Stimulated activated CD4-positive, alpha-beta T cell treated with anti-CD3 and anti-CD28 coated beads, Interleukin-4, amount 100 ng/mL, for 1 hour (primary cell): ENCODE measurements at places on chromosomes 2 and 18.

- no peak for DNase-seq
These were observed 152.8 kb upstream of the RIOK3 start for GRCh38 chr18:23300231-23300805.

GRCh38 chr18:75785206-75785605 lies 357.7 kb upstream of the SMIM21 start:
- DNase-seq: no peak

GRCh38 chr2:214311031-214311533 lies 99.8 kb upstream of the VWC2L start:
- no peak for DNase-seq

DNA sequence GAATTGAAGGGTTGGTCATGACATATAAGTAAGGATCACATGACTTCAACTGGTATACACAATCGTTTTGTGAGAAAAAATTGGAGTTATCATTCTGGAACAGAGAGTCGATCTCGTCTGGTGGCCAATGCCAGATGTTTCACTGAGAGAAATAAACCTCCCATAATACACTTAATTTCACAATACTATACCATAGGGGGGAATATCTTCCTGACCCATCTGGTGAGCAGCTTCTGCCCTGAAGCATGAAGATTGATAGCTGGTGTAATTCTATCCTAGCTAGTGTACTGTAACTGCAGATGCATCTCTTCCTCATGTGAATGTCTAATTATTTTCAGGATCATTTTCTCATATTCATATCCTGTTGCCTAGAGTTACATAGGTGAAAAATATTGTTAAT lies 15.7 kb upstream of the CDH7 start:
- DNase-seq: no peak

DNA sequence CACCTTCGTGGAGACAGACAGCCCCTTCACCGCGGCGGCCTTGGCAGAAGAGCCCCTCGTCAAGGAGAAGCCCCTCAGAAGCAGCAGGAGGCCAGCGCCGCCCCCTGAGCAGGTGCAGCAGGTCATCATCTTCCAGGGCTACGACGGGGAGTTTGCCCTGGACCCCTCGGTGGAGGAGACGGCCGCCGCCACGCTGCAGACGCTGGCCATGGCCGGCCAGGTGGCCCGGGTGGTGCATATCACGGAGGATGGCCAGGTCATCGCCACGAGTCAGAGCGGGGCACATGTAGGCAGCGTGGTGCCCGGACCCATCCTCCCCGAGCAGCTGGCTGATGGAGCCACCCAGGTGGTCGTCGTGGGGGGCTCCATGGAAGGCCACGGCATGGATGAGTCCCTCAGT lies 145.7 kb downstream of the PTGR3 start:
- no peak for DNase-seq

DNA sequence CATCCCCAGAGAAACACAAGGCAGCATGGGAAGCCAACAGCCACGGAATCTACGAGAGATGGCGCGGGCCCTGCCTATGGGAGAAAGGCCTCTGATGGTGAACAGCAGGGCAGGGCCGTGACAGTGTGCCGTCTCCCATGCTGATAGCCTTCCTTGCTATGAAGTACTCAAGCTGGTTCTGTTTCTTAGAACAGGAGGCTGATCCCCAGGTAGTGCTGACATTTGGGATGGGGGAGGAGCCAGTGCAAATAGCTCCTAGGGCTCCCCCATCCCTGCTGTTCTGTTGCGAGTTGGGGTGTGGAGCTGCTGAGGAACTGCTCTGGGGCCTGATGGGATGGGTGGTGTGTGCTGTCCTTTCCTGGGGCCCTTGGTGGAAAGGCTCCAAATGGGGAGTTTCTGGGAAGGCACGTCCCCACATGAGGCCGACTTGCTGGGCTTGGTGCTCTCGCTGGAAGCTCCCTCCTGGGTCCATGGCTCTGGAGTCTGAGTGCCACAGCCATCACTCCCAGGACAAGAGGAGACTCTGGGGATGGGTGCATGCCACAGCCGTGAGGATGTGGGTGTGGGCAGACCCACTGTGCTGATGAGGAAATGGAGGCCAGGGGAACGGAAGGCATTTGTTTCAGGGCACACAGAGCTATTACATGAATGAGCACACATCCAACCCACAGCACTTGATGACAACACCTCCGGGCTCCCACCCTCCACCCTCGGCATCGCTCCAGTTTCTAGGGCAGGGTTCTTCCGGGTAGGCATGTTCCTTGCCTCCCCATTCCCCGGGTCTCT lies 246.8 kb downstream of the HDAC4 start:
- DNase-seq: no peak

- no peak for DNase-seq
These were observed 16.9 kb upstream of the CYRIA start for GRCh38 chr2:16682431-16683118.

GRCh38 chr18:37179384-37179783 lies 350.5 kb downstream of the KIAA1328 start:
- no peak for DNase-seq

DNA sequence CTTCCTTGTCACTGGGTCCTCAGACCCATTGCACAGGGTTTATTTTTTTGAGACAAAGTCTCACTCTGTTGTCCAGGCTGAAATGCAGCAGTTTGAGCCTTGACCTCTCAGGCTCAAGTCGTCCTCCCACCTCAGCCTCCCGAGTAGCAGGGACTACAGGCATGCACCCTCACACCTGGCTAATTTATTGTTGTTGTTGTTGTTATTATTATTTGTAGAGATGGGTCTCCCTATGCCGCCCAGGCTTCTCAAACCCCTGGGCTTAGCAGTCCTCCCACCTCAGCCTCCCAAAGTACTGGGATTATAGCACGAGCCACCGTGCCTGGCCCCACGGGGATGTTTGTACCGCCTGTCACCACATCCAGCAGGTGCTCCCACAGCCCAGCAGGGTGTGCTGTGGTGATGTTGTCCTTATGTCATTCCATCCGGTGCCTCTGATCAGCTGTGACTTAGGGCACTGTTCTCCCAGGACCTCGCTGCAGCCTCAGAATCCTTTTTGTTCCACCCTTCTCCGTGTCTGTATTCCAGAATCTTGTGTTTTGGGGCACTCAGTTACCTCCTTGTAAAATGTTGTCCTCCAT lies 182.3 kb downstream of the INO80D start:
- no peak for DNase-seq

DNA sequence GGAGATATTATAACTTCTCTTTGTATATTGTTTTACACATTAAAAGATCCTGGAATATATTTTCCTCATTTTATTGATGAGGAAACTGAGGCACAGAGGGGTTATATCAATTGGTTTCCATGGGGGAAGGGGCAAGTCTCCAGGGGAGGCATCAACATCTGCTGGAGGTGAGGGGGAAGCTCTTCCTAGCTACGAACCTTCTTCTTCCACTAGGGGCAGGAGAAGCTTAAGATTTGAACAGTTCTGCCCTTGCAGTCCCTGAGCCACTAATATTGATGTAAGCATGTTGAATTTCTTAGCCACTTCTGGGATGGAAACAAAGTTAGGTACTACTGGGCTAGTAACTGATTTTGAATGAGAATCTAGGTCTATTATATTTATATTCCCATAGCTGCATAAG lies 140.1 kb upstream of the AQP4 start:
- DNase-seq: no peak

DNA sequence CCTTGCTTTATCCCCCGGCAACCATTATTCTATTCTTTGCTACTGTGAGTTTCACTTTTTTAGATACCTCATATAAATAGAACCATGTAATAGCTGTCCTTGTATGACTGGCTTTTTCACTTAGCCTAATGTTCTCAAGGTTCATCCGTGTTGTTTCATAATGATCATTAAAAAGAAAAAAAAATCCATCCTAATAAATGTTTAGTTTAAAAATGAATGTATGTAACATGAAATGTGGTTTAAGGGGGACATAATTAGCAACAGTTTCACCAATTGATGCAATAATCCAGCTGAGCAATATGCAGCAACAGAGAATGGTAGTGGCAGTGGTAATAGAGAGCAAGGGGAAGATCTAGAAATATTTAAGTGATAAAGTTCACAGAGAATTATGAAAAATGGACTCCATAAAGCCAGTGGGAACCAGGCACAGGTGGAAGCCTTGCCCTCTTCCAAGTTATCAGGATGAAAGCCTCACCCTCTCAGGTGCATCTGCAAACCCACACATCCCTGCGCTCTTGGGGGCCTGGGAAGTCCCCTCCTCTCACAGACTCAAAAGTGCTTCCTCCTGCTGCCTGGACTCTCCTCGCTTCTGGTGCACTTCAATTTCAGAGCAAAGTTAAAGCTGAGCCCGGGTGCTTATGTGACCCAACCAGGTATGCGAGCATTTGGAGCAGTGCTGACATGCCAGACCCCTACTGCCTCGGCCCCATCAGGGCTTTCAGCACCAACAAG lies 1403.3 kb upstream of the SLC39A10 start:
- DNase-seq: no peak

GRCh38 chr18:51196811-51197660 lies 445 bp downstream of the MEX3C start:
- DNase-seq: no peak

DNA sequence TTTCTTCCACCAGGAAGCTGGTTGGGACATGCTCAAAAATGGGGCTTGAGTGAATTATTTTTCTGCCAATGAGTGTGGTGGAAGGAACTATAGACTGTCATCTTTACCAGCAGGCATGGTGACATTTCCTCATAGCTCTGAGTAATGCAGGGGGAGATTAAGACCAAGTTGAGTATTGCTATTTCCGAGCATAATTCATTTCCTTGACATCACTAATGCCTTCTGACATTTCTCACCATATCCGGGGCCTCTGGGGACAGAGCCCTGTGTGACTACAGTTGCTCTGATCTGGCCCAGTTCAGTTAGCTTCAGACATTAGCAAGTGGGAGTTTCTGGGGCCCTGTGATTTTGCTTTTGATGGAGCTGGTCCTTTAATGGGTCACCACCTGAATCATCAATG lies 410.4 kb downstream of the MEIS1 start:
- no peak for DNase-seq

- DNase-seq: no peak
These were observed 31.5 kb downstream of the NOL10 start for GRCh38 chr2:10658041-10658913.

GRCh38 chr2:226818930-226819329 lies 16.9 kb upstream of the RHBDD1 start:
- DNase-seq: no peak

GRCh38 chr18:55243857-55244256 lies 284.6 kb upstream of the CCDC68 start:
- no peak for DNase-seq

DNA sequence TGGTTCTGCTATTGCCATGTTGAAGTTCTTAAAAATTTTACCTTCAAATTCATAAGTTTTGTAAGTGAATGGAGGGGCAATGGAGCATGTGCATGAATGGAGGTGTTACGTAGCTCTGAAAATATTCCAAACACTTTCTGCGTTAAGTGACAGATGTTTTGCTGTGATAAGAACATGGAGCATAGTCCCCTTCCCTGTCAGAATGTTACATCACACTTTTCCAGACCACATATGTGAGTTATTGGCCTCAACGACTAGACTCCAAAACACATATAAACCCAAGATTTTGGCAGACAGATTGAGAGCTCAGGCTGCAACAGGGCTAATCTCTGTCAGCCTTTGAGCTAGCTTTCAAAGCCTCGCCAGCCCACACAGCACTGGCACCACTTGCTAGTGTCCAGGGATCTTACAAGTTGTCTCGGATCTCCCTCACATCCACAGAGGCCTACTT lies 27.2 kb upstream of the MFSD6 start:
- DNase-seq: no peak

DNA sequence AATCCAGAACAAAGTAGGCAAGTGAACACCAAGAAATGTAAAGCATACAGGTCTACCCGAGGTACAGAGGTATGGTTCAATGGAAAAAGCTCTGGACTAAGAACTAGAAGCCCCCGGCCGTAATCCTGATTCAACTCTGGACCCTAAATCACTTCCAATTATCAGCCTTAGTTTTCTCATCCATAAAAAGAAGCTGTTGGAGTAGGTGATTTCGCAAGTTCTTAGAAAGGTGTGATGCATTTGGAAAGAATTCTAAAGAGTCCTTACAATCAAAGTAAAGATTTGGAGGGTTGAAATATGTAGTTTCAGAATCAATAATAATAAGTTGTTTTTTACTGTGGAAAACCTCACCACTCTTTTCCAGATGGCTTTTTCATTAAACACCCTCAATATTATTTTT lies 622.1 kb upstream of the ID2 start:
- no peak for DNase-seq

DNA sequence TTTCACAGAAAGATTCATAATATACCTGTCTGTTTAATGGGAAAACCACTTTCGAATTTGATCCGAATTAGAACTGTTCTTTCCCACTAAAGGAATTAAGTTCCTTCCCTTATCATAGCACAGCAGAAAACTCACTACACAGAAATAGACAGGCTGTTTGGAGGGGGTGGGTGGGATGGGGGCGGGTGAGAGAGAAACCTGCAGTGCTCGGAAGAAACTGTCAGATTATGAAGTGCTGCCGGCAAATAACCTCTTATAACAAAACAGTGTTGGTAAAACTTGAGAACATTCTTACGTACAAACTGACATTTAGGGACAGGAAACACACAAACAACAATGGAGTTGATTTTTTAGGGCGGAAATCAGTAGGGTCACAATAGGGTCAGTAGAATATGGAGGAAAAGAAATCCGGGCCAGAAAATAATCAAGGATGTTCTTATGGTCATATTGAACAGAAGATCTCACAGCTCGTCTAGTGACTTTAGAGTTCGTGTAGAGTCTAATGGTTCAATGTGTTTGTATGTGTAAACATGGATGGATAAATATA lies 756.0 kb upstream of the LRATD1 start:
- no peak for DNase-seq

- no peak for DNase-seq
These were observed 327.6 kb upstream of the UBE2E3 start for GRCh38 chr2:180652794-180653193.

DNA sequence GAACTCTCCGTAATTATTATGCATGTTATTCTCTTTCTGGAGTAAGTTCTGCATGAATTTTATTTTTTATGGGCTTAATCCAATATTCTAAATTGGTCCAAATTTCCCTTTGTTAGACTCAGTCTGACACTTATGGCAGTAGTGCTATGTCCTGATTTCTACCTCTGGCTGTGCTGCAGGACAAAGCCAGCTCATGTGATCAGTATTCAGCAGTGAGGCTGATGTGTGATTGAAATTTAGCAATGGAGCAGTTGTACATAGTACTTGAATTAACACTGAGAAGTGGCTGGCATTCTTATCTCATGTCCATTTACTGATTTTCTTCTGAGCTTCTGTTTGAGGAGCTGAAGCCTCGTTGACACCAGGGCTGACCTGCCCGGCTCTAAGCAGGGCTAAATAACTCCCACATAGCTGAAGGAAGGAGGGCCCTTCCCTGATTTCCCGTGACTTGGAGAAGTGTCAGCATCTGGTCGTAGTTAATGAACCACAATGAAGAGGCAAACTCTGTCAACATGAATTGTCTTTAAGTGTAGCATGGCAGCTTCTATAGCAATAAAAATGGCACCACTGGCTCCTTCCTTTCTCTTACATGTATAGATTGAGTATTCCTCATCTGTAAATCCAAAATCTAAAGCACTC lies 159.0 kb upstream of the RASGRP3 start:
- no peak for DNase-seq

- DNase-seq: no peak
These were observed 142.6 kb downstream of the MGAT5 start for GRCh38 chr2:134396493-134396892.

- DNase-seq: no peak
These were observed 57.6 kb downstream of the RPL37A start for GRCh38 chr2:216556202-216556601.
